Small intestine (tissue), 16 donors: ENCODE measurements at places on chromosomes 1 and 21.

DNA sequence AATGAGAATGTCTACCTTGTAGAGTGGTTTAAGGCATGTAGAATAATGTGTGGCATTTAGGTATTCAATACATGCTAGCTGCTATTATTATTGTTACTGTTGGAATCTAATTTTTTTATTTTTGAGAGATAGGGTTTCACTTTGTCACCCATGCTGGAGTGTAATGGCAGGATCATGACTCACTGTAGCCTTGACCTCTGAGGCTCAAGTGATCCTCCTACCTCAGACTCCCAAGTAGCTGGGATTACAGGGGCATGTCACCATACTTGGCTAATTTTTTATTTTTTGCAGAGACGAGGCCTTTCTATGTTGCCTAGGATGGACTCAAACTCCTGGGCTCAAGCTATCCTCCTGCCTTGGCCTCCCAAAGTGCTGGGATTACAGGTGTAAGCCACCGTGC, 61.9 kb downstream of the EPB41 start:
- no peak for DNase-seq

DNA sequence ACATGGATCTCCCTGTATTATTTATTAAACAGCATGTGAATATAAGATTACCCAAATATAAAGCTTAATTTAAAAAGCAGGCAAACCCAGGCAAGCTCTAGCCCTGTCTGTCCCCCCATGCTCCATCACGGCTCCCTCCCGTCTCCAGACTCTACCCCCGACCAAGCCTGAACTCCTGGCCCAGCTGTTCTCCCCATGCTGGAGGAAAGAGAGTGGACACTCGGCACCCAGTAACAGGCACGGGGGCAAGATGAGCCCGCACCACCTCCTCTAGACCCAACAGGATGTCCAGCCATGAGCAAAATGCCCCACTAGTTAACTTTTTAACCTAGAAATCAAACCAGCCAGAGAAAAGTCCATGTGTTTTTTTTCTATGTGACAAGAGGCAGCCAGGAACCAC, 19.3 kb downstream of the SLC19A1 start:
- no peak for DNase-seq

- no peak for DNase-seq
These were observed 36.3 kb upstream of the IL10 start for GRCh38 chr1:206808615-206809014.

DNA sequence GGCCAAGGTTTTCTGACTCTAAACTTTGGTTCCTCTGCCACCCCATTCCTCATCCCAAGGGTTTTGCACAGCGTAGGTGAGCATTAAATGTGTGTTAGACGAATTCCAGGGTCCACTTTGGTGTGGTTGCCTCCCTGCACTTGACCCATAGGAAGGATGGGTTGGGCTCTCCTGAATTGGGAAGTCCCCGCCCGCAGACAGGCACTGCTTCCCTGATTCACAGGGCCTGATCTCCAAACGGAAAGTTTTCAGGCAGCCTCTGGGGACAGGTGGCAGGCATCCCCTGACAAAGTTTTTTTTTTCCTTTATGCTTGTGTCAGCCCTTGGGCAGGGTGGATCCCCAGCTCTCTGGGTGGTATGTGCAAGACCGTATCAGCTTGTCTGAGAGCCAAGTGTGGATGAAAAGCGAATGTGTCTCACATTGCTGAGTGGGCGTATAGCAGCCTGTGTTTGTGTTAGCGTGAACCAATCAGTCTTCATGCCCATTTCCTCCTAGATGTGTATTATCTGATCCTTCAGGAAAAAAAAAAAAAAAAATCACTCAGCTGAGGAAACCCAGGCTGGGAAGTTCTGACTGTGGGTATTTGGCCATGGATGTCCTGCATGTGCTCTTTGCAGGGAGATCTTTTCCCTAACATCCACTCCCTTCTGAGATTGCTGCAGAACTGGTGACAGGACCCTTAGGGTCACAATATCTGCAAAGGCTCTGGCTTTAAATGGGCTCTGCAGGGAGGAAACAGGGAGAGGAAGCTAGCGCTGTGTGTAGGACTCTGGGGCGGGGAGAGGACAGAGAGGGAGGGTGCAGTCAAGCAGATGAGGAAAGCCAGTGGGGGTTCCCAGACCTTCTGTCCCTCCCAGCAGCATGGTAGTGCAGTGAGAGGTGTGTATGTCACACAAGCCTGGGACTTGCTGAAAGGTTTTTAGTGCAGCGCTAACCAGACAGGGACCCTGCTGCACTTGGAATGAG, 42.2 kb upstream of the TRABD2B start:
- DNase-seq, result no peak

- DNase-seq, result peak; percentile 67
These were observed 49.6 kb downstream of the HSF2BP start for GRCh38 chr21:43609501-43610340.

DNA sequence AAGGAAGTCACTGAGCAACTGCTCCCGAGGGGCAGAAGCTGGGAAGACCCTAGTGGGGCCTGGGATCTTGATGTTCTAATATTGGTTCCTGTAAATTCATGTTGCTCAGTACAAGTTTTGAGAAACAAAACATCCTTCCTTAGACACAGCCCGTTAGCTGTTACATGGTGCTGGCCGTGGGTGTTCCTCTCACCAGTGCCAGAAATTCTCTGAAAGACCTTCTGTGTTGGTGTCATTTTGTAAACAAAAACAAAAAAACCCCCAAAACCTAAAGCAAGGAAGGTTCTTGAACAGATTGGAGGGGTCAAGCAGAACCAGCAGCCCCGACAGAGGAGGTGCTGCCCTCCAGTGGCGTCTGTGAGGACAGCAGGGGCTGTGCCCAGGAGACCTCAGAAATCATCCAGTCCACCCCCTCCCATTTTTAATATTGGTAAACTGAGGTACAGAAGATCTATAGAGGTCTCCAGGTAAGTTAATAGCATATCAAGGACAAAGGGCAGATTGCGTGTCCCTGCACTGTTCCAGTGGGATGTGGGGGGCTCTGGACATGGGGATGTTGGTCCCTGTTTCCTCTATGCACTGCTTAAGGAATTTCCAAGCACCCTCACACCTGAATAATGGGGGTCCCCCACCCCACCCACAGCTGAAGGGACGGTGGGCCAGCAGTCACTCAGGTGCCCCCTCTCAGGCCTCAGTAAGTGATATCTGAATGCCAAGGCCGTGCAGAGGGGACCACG, 38.2 kb downstream of the SLC2A7 start:
- DNase-seq, result peak; percentile 50

DNA sequence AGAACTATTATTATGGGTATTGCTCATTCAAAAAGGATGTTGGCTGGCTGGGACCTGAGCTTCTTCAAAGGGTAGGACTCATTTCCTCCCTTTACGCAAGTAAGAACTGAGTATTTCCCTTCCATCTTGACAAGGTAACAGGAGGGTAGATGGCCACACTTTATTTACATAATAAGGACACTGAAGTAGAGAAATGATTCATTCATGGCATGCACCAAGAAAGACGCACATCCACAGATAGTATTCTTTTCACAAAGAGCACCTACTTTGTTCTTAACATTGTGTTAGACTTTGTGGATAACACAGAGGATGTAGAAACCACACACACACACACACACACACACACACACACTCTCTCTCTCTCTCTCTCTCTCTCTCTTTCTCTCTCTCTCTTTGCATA, 82.9 kb downstream of the FAM78B start:
- DNase-seq, result no peak

DNA sequence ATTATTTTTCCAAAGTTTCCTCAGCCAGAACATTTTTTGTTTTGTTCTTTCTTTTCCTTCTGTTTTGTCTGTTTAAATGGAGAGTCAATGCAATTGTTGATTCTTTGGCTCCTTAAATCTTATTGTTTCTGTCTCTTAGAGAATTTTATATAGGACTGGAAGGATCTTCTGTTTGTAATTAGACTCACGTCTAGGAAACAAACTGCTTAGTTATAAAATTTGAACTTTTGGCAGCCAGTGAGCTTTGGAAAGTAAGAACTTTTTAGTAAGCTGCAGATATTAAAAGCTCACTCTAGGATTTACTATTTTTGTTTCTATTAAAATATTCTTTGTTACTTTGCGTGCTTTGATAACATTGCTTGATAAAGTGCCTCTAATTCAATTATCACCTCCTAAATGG, 109.8 kb upstream of the HNRNPU start:
- DNase-seq, result no peak

DNA sequence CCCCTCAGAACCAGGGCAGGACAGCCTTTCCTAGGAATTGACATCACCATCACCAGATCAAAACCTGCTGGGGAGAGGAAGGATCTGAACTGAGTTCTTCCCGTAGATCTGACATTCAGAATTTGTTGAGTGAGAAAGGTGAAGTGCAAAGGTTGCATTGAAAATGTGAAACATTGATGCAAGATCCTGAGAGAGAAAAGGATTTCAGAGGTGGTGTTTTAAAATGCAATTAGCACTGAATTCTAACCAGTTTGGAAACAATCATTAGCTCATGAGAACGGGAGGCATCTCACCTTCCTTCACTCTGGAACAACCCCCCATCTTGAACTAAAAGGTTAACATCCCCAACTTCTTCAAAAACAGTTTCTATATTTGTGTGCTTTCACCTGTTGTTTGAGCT, 20.4 kb downstream of the LMO4 start:
- DNase-seq, result no peak

GRCh38 chr1:205275916-205276688, 45.4 kb downstream of the NUAK2 start:
- no peak for DNase-seq

DNA sequence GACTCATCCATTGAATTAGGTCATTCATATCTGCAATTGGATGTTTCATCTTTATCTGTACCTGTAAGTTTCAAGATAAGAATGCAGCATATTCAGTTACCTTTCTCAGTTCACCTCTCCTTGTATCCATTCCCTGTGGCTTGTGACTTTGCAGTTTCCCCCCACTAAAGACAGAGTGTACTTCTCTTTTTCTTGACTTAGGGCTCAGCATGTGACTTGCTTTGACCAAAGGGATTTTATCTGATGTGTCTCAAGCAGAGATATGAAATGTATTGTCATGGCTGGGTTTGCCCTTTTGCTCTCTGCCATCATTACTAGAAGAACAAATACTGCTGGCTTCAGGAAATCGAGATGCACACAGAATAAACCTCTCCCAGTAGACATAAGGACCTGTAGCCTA, 754.8 kb downstream of the ADGRL2 start:
- no peak for DNase-seq
